Thyroid gland (tissue), 4 donors: ENCODE measurements at places on chromosomes 3 and 15.

DNA sequence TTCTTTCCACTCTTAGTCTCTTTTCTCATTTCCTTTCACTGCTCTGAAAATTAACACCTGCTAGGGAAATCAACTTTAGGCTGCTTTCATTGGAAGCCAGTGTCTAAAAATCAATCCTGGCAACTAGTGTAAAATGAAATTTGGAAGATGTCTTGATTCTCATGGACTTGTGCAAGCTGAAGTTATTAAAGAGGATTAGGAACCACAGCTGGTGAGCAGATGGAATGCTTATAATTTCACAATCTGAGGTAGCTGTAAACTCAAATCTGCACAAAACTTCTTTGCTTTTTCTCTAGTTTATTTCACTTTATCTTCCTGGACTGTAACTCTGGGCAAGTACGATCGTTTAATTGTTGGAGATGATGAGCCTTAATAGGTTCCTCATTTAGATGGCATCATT lies 175.6 kb downstream of the GHSR start:
- no peak for DNase-seq

DNA sequence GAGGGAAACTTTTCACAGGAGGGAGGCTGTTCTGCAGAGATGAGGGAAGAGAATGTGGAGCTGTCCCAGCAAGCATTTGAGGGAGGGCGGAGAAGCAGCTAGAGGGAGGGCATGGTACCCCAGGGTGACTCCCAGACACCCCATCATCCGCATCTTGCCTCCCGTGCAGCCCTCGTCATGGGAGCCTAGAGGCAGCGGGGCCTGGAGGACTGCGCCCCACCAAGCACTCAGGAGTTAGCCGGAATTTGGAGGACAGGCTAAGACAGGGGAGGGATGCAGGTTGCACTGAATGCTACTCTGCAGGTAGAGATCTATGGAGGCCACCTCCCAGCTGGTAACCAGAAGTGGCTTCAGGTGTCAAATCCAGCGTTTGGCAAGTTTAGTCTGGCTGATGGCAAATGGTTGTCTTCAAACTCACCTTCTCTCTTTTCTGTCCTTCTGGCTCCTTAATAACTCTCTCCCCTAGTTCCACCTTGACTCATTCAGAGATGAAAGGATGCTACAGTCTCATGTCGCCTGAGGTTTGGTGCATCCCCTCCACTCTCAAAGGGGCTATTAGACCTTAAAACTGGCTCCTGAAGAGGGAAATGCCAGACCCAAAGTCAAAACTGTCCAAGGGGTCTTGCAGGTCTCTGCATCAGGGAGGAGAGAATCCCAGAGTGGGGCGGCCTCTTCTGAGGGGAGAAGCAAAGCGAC lies 155.9 kb upstream of the TLE3 start:
- no peak for DNase-seq

- DNase-seq = no peak
These were observed 73.2 kb downstream of the SUCNR1 start for GRCh38 chr3:151946606-151947005.

DNA sequence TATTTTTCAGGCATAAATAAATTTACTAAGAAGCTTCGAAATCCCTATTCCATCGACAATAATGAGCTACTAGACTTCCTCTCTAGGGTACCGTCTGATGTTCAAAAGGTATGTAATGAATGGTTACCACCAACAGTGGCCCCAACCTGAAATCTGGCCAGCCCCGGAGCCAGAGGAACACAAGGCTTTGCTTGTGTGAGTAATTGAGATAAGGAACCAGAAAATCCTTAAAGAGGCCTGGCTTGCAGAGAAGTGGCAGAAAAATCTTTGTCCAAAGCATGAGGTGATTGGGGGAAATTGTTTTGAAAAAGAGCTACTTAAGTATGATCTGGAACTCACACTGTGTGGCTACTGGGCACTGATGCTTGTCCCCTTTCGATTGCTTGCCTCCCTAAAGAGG lies 245.3 kb downstream of the MCTP2 start:
- peak; percentile 14 for DNase-seq

GRCh38 chr3:96510334-96510733 lies 304.1 kb upstream of the EPHA6 start:
- no peak for DNase-seq

- DNase-seq = no peak
These were observed 236.6 kb downstream of the ZIC1 start for GRCh38 chr3:147645761-147646160.

- DNase-seq = peak; percentile 73
These were observed 115.7 kb downstream of the ARRDC4 start for GRCh38 chr15:98076021-98076816.

DNA sequence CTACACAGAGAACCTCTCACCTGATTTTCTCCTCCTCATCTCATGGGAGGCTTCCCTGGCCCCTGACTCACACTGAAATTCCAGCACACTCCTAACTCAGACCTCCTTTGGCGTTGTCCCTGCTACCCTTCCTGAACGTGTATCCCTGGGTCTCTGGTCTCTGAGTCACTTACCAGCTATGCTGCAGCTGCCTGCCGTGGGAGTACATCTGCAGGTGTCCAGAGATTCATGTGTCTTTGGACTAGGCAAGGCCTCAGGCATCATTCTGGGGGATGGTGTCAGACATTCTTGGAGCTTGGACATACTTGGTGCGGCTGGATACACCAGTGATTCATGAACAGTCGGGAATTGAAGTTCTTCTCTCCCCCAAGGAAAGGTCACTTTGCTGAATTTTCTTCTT lies 148.8 kb upstream of the TRIM42 start:
- DNase-seq = no peak

GRCh38 chr3:89699229-89699628 lies 591.8 kb downstream of the EPHA3 start:
- no peak for DNase-seq
